Left lung (tissue), 14 donors: ENCODE measurements at places on chromosomes 16 and 17. TPM values are rescaled to one million over a fixed set of nuclear protein-coding genes. Genes with fewer than 3 reads are reported as not detected.

Gene NPIPA2
- not detected for polyA plus RNA-seq

Gene RNF43
- polyA plus RNA-seq, result 35.1 TPM

GRCh38 chr16:78773291-78773702, 673.8 kb downstream of the WWOX start:
- no peak for DNase-seq

DNA sequence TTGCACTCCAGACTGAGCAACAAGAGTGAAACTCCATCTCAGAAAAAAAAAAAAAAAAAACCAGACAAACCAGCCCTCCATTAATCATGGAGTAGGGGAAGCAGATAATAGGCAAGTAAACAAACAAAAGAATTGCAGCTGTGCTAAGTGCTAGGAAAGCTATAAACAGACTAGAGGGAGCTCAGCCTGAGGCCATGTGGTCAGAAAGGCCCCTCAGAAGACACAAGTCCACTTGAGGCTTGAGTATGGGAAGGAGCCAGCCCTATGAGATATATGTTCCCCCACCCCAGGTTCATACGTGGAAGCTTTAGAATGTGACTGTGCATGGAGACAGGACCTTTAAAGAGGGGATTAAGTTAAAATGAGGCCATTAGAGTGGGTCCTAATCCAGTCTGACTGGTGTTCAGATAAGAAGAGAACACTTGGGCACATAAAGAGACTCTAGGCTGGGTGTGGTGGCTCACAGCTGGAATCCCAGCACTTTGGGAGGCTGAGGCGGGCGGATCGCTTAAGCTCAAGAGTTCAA, 132.6 kb upstream of the NOL11 start:
- no peak for DNase-seq

GRCh38 chr16:5042574-5043171, 8.9 kb upstream of the NAGPA start:
- DNase-seq, result peak; percentile 20

DNA sequence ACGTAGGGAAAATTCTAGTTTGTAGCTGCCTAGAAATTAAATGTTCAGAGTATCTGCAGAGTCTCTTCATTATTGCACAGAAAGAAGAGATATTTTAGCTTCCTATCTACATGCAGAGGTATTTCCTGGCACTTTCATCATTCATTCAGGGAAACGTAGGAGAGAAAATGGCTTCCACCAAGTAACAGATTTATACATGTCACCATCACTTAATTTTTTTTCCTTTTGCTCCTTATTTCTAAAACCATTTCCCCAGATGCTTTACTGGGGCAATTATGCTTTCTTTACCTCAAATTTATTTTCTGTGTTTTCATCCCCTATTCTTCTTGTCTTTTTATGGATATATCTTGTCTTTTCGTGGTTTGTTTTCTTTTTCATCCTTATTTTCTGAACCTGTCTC, 18.5 kb downstream of the ATP6V0A1 start:
- DNase-seq, result no peak

- DNase-seq, result no peak
Measured at GRCh38 chr16:12788758-12789157, 14.9 kb downstream of the CPPED1 start.

GRCh38 chr16:70160821-70161220, 12.8 kb upstream of the CLEC18C start:
- no peak for DNase-seq

Gene CCL16
- 0.40 TPM for polyA plus RNA-seq

DNA sequence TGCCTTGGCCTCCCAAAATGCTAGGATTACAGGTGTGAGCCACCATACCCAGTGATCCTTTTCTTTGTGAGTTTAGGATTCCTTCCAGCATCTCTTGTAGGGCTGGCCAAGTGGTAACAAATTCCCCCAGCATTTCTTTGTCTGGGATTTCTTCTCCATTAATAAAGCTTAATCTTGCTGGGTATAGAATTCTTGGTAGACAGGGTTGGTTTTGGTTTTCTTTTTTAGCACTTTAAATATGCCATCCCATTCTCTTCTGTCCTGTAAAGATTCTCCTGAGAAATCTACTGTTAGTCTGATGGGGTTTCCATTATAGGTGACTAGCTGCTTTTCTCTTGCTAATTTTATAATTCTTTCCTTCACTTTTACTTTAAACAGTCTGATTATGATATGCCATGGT, 173.0 kb upstream of the TOM1L1 start:
- no peak for DNase-seq

- no peak for DNase-seq
Measured at GRCh38 chr16:31213877-31214707, at the start of gene TRIM72. Gene TRIM72 (plus strand): TSS chr16:31214119. CDS start chr16:31214739, 620 bp downstream.

DNA sequence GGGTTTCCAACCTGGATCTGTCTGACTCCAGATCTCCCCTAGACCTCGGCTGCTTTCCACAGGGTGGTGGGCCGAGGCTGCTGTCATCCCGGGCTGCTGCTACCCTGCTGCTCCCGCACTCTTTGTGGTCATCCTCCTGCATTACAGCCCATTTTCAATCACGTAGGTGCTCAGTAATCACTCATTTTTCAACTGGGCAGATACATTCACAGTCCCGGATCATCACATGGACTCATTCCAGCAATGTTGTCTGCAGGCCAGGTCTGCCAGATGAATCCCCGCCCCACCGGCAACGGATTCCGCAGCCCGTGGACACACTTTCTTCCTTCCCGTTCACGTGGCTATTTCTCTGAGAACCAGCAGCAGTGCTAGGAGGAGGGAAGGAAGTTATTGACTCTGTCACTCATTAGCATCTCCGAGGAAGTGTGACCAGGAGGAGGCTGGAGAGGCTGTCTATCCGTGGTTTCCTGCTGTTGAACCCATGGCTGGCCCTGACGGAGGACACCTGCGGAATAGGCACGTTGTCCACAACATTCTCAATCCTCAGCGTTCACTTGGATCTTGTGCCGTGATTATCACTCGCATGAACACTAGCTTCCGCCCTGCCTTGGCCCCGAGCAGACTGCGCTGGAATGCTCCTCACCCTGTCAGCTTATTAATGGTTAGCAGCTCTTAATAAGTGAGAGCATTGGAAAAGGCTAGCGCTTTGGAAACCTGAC, 14.7 kb upstream of the ZCCHC14 start:
- DNase-seq, result no peak

DNA sequence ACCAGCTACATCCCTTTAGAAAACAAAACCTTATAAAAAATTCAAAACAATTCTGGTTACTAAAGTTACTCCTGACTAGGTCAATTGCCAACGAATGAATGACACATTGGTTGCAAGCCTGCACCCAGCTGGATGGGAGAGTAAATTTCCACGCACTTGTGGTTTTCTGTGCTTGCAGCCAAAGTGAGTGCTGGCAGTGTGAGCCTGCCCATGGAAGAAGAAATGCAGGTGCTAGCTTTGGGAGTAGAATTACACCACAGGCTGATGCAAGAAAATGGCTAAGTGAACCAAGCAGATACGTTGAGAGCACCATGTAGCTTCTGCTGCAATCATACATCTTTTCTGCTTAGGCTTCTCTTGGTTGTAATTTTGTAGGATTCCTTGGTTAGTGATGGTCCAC, 74.6 kb downstream of the SYCE1L start:
- DNase-seq, result no peak

DNA sequence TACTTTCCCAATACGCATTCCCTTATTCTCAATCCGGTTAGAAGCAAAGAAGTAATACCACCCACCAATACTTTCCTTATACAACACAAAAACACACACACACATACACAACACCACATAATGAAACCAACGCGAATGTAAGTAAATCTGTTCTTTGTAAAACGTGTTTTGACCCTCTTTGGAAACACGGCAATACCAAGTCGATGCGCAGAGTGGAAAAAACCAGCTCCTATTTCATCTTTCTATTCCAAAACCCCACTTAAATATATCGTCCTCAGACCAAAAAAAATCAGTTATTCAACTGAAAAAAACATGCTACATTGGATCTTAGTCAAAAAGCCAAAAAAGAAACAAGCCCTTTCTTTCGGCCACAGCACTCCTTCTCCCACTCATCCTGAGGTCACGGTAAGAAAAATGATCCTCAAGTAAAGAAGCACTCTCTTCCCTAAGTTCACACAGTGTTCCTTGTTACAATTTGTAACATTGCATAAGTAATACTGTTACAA, 31.0 kb upstream of the ARL4D start:
- peak; percentile 85 for DNase-seq

DNA sequence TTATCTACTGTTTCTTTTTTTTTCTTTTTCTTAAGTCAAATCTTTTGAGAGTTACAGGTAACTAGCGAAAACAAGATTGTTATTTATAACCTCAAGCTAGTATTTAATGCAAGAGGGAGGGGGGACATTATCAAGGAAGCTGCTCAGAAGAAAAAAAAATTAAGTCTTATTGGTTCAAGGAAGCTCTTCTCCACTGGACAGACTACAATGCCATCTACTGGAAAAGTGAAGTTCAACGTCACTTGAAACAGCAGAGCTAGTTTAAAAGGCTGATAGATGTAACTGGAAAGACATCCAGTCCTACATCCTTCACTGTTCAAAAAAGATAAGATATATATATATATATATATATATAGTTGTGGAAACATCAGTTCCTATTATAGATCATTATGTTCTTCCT, 418.0 kb upstream of the PSMD7 start:
- DNase-seq, result peak; percentile 78

Gene PRCD
- 8.6 TPM for polyA plus RNA-seq

GRCh38 chr17:21292867-21293830, 8.6 kb downstream of the MAP2K3 start:
- no peak for DNase-seq

Gene EVPL
- 43.2 TPM for polyA plus RNA-seq

DNA sequence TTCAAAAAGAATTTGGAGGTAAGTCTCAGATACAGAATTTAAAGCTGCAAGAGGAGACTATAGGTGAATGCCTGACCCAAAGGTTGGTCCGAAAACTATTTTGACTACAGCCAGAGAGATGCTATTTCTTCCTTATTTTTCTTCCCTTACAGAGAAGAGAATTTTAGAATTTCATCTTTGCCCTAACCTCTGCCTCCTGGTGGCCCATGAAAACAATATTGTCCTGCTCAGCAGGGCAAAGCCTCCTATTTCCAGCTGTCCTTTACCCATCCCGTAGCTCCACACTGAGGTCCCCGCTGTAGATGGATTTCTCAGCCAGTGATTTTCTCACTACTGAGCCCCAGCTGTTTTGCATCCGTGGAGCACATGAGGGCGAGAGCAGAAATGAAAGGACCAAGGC, 24.6 kb downstream of the HOXB1 start:
- no peak for DNase-seq

Gene CA7
- polyA plus RNA-seq, result not detected

DNA sequence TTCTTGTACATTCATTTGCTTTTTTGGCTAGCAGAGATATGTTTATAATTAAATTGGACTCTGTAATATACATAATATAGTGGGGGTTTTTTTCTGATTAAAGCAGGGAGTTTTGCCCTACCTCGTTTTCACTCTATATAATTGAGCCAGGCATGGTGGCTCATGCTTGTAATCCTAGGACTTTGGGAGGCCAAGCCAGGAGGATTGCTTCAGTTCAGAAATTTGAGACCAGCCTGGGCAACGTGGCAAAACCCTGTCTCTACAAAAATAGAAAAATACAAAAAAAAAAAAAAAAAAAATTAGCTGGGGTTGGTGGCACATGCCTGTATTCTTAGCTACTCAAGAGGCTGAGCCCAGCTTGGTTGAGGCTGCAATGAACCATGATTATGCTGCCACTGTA, 42.2 kb downstream of the PAFAH1B1 start:
- DNase-seq, result no peak

DNA sequence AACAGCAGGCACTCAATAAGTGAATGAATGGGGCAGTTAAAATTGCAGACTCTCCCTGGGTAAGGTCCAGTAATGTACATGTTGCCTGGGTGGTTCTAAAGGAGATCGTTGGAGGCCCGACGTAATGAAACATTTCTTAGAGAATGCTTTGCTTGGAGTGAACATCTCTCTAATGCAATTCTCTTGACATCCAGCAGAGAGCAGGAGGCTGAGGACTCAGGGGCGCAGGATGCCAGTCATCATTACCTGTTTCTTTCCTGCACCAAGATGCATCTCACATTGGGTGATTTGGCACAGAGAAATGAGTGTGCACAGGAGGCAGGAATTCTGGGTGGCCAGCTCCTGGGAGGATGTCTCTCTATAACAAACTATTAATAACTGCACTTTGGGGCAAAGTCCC, 130.3 kb upstream of the RBBP6 start:
- no peak for DNase-seq

Gene DNASE1L2
- polyA plus RNA-seq, result 0.71 TPM
